Stimulated activated CD8-positive, alpha-beta memory T cell treated with anti-CD3 and anti-CD28 coated beads, Interleukin-7, amount 100 ng/mL, for 1 hour (primary cell): ENCODE measurements at places on chromosomes 6 and 20.

- DNase-seq: no peak
Observed at GRCh38 chr20:37898233-37899104, 4.5 kb upstream of the VSTM2L start.

- no peak for DNase-seq
Observed at GRCh38 chr20:61570646-61571195, 318.7 kb downstream of the CDH4 start.

GRCh38 chr6:163915131-163915530 is 500.6 kb downstream of the QKI start:
- no peak for DNase-seq

DNA sequence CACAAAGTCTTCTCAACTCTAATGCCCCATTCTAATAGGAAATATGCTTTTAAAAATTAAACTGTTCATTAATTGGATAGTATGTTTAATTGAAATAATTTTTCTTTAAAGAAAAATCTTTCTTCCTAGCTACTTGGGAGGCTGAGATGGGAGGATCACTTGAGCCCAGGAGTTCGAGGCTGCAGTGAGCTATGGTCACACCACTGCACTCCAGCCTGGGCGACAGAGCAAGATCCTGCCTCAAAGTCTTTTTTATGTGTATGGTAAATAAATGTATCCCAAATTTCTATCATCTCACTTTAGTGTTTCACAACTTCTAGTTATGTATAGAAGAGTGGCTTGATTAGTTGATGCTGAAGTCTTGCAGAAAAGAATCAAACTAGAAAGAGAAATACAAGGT is 4.5 kb downstream of the DSE start:
- no peak for DNase-seq

- DNase-seq: no peak
Observed at GRCh38 chr6:46990031-46990644, 52.0 kb downstream of the ADGRF1 start.

GRCh38 chr6:30121446-30122366 is 8.8 kb upstream of the TRIM31 start:
- DNase-seq: no peak

GRCh38 chr6:17884498-17885478 is 102.6 kb downstream of the KIF13A start:
- DNase-seq: no peak

DNA sequence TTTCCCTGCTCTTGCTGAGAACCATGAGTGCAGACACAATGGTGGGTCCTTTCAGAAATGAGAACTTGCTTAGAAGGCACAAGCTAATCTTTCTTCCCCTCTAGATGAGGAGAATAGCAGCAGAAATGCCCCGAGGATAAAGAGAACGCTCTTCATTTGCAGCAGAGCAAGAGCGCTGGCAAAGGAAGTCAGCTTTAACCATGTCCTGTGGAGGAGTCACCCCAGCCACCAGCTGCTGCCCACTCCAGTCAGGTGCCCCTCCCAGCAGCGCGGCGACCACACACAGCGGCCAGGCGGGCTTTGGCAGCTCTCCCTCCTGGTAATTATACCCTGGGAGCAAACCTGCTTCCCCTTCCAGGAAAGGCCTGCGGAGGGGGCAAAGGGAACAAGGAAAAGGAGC is 42.4 kb upstream of the EMILIN3 start:
- DNase-seq: no peak

- peak; percentile 66 for DNase-seq
Observed at GRCh38 chr20:59403261-59403961, 103.0 kb downstream of the EDN3 start.

DNA sequence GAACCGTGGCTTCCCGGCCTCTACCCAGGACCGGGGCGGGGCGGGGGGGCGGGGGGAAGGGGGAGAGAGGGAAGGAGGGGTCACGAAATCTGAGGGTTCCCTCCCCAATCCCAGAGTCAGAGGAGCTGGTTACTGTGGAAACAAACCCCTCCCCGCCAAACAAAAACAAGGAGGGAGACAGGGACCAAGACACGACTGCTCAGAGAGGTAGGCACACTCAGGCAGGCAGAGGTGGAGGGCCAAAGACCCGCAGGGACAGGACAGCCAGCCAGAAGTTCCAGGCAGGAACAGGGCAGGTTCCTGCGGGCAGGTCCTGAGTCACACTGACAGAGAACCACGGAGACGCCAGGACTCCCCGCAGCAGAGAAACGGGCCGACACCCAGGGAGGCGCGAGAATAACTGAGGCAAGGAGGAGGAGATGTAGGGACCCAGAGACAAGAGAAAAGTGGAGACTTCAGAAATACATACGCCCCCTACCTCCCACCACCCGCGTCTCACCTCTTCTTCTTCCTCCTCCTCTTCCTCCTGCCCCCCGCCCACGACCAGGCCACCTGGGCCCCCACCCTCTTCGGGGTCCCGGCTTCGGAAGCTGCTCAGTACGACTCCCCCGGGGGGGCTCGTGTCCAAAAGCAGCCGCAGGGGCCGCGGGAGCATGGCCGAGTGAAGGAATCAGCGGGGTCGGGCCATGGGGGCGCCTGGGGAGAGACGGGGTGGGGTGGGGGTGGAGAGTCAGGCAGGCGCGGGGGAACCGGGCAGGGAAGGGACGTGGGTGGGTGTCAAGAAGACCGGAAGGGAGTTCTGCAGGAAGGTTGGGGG is 578 bp downstream of the RGL2 start:
- no peak for DNase-seq

DNA sequence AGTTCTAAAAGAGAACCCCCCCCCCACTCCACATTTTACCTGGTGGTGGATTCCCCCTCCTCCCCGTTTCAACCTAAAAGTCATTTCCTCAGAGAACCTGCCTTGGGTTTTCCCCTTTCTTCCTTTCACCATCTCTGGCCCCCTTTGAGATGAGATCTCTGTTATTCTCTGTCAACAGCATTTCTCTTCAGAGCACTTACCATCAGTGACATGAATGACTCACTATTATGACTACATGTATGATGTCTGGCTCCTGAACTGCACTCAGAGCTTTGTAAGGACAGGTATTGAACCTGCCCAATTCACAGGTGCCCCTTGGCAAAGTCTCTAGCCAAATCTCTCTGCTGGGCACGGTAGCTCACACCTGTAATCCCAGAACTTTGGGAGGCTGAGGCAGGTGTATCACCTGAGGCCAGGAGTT is 61.4 kb upstream of the JARID2 start:
- DNase-seq: no peak

GRCh38 chr20:63027922-63028389 is 21.2 kb upstream of the BHLHE23 start:
- no peak for DNase-seq

DNA sequence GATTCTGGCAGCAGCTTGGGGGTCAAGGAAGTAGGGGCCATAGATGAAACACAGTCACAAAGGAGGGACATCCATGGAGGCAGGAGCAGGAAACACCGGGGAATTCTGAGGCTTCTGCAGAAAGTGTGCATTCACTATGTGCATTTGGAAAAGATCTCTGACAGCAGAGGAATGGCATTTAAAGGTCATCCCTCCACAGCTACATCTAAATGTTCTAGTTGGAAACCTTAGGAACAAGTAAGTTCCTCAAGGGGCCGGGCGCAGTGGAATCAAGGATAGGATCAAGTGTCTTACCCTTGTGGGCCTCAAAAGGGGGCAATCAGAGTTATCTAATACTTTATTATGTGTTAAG is 8.8 kb downstream of the C6orf136 start:
- DNase-seq: no peak

DNA sequence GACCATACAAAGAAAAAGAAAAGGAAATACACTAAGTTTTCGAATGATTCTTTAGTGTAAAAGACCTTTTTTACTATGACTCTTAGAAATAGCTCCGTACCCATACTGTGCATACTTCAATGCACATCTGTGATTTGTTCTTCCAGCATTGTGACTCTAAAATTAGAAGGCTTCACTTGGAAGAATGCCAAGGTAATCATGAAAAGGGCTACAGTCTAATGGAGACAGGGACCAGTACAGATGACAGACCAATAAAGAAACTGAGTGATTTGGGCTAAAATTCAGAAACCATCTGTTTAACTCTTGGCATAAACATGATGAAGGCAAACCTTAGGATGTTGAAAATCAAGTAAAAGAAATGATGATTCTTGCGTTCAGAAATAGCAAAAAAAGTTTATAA is 46.3 kb downstream of the CYP39A1 start:
- no peak for DNase-seq

DNA sequence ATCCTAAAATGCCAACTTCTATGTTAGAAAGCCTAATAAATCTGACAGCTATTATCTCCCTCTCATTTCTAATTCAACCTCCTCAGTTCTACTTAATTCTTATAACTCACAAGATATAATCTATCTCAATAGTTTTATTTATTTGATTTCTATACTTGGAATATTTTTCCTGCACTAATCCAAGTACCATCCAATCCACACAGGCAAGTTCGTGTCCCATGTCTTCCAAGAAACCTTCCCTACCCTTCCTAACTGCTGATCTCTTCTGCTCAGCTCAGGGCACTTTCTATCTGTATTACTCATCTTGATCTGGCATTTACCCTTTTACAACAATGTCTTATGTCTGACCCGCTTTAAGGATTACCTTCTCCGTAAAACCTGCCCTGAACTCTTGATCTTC is 18.2 kb downstream of the NCOA5 start:
- no peak for DNase-seq

GRCh38 chr20:50153153-50153499 is 397 bp downstream of the PEDS1 start:
- no peak for DNase-seq

- DNase-seq: no peak
Observed at GRCh38 chr20:32244150-32244823, 33.2 kb upstream of the KIF3B start.

DNA sequence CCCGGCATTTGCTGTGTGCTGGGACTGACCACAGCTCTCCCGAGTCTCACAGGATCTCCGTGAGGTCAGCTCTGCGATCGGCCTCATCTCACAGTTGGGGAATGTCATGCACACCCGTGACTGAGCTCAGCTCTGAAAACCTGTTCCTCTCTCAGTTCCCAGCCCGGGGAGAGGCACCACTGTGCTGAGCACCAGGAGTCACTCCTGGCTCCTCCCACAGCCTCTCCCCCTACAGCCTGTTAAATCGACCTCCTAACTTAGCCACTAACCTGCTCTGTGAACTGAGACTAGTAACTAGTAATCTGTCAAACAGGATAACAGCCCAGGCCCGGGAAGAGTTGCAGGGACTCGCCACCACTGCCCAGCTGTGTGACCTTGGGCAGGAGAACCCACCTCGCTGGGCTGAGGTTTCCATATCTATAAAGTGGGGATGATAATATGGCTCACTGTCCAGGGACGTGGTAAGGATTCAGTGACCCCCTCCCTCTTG is 20.1 kb upstream of the NOL4L start:
- no peak for DNase-seq

DNA sequence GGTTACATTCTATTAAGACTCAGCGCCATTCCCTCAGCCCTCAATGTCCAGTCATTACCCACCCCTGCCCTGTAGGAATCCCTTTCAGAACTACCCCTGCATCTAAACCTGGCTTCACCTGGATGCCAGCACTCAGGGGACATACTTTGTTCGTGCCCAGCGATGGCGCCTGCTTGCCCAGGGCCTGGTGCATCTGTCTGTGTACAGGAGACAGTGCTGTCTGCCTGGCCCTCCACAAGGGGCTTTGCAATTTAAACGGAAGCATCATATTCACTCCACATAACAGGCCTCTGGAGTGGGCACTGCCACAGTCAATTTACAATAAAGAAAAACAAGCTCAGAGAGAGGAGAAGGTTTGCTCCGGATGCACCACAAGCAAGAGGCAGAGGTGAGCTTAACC is 4.6 kb downstream of the RSPO4 start:
- no peak for DNase-seq

DNA sequence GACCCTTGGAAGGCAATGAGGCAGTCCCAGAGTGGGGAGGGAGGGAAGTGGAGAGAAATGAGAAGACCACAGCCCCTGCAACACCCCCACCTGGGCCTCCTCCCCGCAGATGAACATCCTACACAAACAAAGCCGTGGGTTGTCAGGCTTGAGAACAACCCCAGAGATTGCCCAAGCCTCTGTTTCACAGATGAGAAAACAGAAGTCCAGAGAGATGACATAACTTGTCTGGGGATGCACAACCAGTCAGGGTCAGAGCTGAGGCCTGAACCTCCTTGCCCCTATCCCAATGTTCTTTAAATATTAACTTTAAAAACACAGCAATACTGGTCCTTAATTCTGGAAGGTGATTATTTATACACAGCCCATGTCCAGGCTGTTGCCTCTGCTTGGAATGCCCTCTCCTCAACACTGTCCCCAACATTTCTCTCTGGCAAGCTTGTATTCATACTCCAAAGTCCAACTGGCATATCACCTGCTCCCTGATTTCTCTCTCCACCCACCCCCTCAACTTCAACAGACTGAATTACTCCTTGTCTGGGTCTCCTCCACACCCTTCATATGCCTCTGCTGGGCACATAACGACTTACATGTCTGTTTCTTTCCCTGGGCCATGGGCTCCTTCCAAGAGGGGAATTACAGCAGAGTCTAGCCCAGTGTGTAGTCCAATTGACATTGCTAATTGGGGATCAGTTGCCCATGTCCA is 135.5 kb upstream of the LRFN2 start:
- DNase-seq: no peak

- no peak for DNase-seq
Observed at GRCh38 chr20:20820785-20821483, 108.5 kb upstream of the RALGAPA2 start.
